ENCODE measurements at places on chromosomes 2 and 18.

GRCh38 chr2:151049746-151050145 is 211.9 kb downstream of the RBM43 start:
- DNase-seq: no peak

DNA sequence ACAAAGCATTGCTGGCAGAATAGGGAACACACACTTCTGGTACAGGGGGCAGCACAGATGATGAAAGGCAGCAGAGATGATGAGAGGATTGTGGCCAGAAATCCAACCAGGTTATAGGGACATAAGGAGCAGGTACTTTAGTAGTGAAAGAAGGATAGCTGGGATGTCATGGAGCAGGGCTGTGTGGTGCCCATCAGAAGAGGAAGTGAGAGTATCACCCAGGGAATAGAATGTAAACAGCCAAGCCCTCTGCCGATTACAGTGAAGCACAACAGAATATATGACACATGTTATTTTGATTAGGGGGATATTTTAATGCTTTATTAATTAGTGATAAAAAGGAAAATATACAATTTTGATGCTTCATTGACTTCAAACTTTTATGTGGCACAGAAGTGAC is 883.4 kb upstream of the CDH2 start:
- DNase-seq: no peak

- DNase-seq: no peak
Measured at GRCh38 chr18:73638709-73639108, 508.9 kb downstream of the FBXO15 start.

GRCh38 chr2:62660582-62661262 is 44.8 kb upstream of the EHBP1 start:
- DNase-seq: no peak

- DNase-seq: no peak
Measured at GRCh38 chr18:52312346-52312745, 27.7 kb upstream of the DCC start.

DNA sequence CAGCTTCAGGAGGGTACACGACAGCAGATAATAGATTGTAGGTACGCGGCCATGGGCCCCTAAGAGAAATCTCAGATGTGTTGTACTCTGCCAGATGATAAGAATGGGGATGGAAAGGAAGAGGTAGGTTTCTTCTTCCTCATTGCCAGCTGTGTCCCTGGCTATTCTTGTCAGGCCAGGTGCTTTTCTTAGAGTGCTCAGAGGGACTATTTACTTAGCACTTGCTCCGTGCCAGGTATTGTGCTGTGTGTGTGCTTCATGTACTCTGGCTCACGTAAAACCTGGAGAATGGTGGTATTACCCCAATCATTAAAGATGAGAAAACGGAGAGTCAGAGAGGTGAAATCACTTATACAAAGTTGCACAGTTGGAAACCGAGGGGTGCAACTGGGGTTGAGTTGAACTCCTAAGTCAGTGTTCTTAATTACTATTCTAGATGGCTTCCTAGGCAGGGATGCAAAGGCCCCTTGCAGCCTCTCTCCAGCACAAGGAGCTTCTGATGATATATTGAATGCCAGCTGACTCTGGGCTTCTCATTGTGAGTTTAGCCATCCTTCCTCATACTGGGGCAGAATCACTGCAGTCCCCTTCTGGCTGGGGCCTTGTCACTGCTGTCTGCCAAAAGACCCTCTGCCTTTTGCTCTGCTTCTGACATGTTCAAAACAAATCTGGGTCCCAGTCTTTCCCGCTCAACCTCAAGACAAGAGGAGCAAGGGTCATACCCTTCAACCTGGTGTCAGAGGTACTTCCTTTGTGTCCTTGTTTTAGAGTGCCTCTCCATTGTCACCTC is 60.7 kb downstream of the LYPD1 start:
- DNase-seq: no peak

- no peak for DNase-seq
Measured at GRCh38 chr2:19697131-19697530, 204.7 kb downstream of the TTC32 start.

- DNase-seq: no peak
Measured at GRCh38 chr18:70075906-70076305, 128.2 kb upstream of the CD226 start.

- no peak for DNase-seq
Measured at GRCh38 chr2:45258311-45258710, 249.1 kb upstream of the SIX2 start.

GRCh38 chr2:44531289-44531688 is 169.5 kb downstream of the CAMKMT start:
- DNase-seq: no peak

- DNase-seq: no peak
Measured at GRCh38 chr2:11237122-11237521, 81.9 kb downstream of the SLC66A3 start.

DNA sequence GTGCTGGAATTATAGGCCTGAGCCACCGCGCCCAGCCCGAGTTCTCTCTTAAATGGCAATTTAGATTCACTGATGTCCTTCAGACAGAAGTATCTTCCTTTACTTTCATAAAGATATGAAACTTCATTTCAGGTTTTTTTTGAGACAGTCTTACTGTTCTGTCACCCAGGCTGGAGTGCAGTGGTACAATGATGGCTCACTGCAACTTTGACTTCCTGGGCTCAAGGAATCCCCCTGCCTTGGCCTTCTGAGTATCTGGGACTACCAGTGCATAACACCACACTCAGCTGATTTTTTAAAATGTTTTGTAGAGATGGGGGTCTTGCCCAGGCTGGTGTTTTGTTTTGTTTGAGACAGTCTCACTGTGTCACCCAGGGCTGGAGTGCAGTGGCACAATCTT is 13.2 kb downstream of the ITGB1BP1 start:
- peak; percentile 26 for DNase-seq

DNA sequence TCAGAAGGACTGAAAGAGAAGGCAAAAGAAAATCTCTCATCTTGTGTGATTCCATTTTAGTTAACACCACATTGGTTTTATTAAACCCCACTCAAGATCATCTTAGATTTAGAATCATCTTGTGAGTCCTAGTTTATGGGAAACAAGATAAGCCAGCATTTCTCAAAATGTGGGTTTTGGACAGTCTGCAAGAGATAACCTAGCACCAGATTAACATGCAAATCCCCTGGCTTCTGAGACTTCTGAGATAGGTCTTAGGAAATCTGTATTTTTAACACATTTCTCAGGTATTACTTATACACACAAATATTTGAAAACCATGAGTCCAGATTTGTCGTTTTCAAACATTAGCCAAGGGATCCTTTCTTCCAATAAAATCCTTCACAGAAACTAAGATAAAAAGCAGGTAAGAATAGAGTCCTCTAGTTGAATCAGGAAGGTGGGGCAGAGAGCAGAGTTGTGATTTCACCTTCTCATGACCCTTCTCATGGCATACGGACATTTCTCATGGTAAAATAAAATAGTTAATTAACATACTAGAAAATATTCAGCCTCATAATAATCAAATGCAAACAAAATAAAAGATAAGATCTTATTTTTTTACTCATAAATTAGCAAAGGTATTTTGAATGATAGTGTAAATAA is 287.2 kb upstream of the FN1 start:
- DNase-seq: no peak

DNA sequence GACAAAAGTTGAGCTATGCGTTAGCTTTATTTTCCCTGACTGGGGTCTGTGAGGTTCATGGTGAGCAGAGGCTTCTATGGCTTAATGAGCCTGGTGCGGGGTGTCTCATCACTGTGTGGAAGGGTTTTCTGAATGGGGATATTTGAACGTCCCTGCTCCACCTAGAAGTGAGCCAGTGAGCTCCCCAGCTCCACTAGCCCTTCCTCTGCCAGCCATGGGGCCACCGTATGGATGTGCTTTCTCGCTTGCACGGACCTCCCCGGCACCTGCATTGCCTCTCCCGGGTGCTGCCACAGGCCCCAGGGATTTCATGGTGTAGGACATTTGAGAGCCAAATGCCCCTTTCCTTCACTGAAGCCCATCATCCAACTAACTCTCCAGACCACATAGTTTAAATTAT is 37.8 kb downstream of the CYP26B1 start:
- DNase-seq: no peak

Measured in upper lobe of right lung (tissue), 1 donor.